Right atrium auricular region (tissue), 2 donors: ENCODE measurements at places on chromosomes 13 and 19. TPM values are rescaled to one million over a fixed set of nuclear protein-coding genes. Genes with fewer than 3 reads are reported as not detected.
A peak's percentile ranks its signal among the peaks of the same experiment; 100 is the strongest.

SAMD4B gene
- total RNA-seq, result 97.6 TPM

WDR62 gene
- total RNA-seq, result 0.75 TPM

RNF113B gene
- not detected for total RNA-seq

RNF225 gene
- total RNA-seq, result not detected

DNA sequence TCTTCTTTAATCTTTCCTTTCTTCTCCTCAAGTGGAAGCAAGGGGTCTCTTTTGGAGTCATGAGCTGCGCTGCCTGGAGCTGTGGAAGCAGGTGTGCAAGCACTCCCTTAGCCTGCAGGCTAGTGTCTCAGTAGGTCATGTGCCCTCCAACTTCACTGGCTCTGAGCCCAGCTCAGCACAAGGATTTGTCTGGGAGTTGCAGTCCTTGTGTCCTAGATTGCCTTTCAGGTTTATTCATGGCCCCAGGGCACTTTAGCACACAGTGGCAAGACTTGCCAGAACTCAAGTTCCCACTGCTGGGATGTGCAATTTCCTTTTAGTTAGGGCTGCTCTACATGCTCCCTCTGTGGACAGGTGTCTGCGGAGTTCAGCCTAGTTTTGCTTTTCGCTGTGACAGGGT, 211.7 kb downstream of the LIG4 start:
- H3K36me3 ChIP-seq, result no peaks in the 10 kb centered on the region
- H3K27me3 ChIP-seq, result no peaks in the 10 kb centered on the region
- H3K4me3 ChIP-seq, result no peak overlapping the region
- no peaks in the 10 kb centered on the region for H3K4me1 ChIP-seq
- DNase-seq, result no peak

- no peaks in the 10 kb centered on the region for H3K36me3 ChIP-seq
- DNase-seq, result no peak
- no peaks in the 10 kb centered on the region for H3K27me3 ChIP-seq
- no peak overlapping the region for H3K4me3 ChIP-seq
- no peaks in the 10 kb centered on the region for H3K4me1 ChIP-seq
Measured at GRCh38 chr13:73106513-73107178, 47.8 kb downstream of the KLF5 start.

GRCh38 chr13:94556041-94556440, 39.9 kb downstream of the TGDS start:
- no peak overlapping the region for H3K27ac ChIP-seq
- H3K4me3 ChIP-seq, result no peak overlapping the region
- no peaks in the 10 kb centered on the region for H3K4me1 ChIP-seq
- no peaks in the 10 kb centered on the region for H3K27me3 ChIP-seq

DNA sequence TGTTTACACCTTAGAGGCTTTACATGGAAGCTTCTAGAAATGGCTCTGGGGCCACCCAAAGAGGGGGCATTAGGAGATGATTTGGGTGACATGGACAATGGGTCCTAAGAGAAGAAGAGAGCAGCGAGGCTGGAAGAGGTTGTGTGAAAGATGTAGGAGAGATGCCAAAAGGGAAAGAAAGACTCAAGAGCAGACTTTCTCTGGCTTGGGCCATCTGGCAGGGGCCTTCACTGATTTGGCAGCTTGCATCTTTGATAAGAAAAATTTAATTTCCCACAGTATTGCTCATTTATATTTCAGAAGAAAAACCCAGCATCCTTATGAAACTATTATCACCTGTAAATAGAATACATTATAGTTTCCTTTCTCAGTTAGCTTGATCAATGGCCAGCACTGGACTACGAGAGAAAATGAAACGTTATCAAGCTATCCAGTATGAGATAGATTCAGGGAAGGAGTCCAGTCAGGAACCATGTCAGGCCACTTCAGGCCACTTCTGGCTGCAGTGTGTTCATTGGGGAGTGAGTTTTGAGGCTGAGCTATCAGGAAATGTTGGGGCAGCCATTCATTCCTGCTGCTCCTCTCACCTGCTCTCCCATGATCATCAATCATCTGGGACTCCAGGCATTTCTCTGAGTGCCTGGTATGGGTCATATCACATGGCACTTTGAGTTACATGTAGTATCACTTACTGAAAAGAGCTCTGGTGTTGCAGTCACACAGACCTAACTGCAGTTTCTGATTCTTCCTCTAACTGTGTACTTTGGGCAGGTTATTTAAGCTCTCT, 10.3 kb downstream of the SCEL start:
- no peaks in the 10 kb centered on the region for H3K27me3 ChIP-seq
- no peak for DNase-seq
- H3K36me3 ChIP-seq, result no peaks in the 10 kb centered on the region
- no peak overlapping the region for H3K4me3 ChIP-seq

DNA sequence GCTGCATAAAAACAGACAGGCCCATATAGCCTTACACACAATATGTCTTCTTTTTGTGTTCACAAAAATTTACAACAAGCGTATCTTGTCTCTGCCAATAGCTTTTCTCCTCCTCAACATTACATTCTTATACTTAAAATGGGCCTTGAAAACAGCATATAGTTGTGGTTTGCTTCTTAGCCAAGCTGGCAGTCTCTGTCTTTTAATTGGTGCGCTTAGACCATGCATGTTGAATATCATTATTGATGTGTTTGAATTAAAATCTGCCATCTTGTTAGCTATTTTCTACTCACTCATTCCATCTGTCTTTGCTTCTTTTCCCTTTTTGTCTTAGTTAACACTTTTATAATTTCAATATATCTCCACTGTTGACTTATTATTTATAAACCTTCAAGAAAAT, 76.4 kb downstream of the ING1 start:
- H3K27ac ChIP-seq, result no peak overlapping the region
- H3K4me3 ChIP-seq, result no peak overlapping the region
- peaks cover 5% of the 10 kb centered on the region for H3K4me1 ChIP-seq
- H3K27me3 ChIP-seq, result no peaks in the 10 kb centered on the region
- DNase-seq, result no peak

- no peak for DNase-seq
- H3K4me1 ChIP-seq, result no peaks in the 10 kb centered on the region
- no peaks in the 10 kb centered on the region for H3K36me3 ChIP-seq
- no peak overlapping the region for H3K27ac ChIP-seq
Measured at GRCh38 chr19:35114353-35115176, 1.1 kb upstream of the FXYD3 start.

- no peaks in the 10 kb centered on the region for H3K27me3 ChIP-seq
- H3K36me3 ChIP-seq, result no peaks in the 10 kb centered on the region
- H3K4me1 ChIP-seq, result no peaks in the 10 kb centered on the region
- no peak overlapping the region for H3K4me3 ChIP-seq
Measured at GRCh38 chr19:29075149-29075548, 137.8 kb downstream of the UQCRFS1 start.

GRCh38 chr19:57410877-57411671, at the start of gene ZNF17:
Gene ZNF17 (plus strand): TSS chr19:57411161. CDS start chr19:57413616, 2,455 bp downstream.
- H3K36me3 ChIP-seq, result peaks cover 19% of the 10 kb centered on the region
- H3K4me1 ChIP-seq, result peaks cover 23% of the 10 kb centered on the region
- H3K4me3 ChIP-seq, result peak within 1 kb of the TSS; percentile 61
- H3K27me3 ChIP-seq, result no peaks in the 10 kb centered on the region

- peaks cover 59% of the 10 kb centered on the region for H3K4me1 ChIP-seq
- H3K27ac ChIP-seq, result peak overlapping the region; percentile 86
- H3K27me3 ChIP-seq, result no peaks in the 10 kb centered on the region
Measured at GRCh38 chr13:110363010-110363409, 55.9 kb downstream of the COL4A2 start.

GRCh38 chr13:110116072-110116487, 190.9 kb downstream of the COL4A1 start:
- no peak for DNase-seq
- no peaks in the 10 kb centered on the region for H3K4me1 ChIP-seq
- no peak overlapping the region for H3K27ac ChIP-seq
